Activated effector memory CD4-positive, alpha-beta T cell treated with Interleukin-2 at 50 U/mL for 16 hours (primary cell): ENCODE measurements at places on chromosomes 2 and 18.

DNA sequence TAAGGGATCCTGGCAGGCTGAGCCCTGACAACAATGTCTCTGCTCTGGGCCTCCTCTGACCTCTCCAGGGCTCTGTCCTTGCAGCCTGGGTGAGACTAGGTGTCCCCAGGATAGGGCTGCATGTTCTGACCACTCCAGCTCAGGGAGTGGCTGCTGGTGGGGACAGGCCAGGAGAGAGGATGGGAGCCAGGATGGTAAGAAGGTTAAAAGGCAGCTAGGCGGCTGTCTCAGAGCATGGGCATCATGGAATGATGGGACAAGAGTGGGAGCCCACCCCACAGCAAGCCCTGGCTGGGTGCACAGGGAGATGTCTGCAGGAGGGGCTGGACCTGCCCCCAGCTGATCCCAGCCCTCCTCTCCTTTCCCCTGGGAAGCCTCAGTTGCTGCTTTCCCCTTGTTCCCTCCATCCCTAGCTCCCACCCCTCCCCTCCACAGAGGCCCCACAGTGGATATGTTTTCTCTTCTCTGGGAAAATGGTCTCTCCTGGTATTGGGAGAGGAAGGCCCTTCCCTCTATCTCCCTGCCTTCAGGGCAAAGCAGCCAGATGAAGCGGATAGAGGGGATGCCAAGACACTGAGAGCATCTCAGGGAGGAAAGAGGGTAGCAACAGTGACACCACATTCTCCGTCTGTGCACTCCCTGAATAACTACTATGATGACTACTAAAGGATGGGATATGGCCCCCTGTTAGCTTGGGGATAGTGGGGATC, 334.3 kb downstream of the DYSF start:
- no peak for DNase-seq

DNA sequence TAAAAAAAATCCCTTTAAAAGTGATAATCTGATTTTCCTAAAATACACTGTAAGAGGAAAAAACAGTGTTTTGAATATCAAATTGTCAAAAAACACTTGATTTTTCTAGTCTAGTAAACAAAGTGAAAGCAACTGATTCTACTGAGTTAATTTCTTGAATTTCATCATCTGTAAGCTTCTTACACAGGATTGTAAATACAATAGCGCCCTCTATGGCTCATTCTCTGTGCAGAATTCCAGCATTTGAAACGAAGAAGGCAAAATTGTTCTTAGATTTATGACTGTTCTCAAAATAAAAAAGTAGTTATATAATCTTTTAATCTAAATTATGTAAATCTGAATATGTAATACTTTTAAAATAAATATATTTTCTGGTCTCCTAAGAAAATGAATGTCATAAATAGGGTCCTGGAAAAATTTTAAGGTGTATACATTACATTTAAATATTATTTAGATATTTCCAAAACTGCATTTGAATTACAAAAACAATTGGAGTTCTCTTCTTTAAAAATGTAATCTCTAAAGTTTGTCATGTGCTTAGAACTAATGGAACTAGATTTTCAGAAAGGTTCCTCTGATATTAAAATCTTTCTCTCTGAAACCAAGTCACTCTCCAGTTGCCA, 176.9 kb upstream of the MC4R start:
- DNase-seq = no peak

DNA sequence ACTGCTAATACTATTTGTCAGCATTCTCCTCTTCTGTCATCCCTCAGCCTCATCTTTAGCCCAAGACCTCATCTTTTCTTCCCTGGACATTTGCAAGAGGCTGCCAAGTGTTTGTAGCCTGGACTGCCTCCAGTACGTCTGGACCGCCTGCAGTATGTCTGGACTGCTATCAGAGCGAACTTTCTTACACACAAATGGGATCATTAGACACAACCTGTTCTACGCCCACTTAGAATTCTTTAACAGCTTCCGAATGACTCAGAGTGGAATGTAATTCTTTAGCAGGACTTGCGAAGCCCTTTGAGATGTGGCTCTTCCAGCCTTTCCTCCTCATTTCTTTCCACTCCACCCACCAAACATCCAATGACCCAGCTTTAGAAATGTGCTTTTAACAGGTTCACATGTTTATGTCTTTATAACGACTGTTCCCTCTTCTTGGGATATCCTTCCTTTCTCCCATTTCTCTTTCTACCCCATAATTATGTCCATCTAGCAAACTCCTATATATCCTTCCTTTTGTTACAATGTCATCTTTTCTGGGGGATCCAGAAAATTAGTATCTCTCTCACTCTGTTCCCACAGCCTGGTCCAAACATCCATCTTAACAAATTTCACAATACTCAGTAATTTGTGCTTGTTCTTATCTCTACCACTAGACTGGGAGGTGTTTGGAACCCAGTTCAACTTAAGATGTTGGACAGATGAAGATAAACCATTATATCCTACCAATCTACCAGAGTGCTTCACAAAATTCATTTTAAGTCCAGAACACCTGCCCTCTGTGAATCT, 171.3 kb upstream of the PGAP1 start:
- no peak for DNase-seq

DNA sequence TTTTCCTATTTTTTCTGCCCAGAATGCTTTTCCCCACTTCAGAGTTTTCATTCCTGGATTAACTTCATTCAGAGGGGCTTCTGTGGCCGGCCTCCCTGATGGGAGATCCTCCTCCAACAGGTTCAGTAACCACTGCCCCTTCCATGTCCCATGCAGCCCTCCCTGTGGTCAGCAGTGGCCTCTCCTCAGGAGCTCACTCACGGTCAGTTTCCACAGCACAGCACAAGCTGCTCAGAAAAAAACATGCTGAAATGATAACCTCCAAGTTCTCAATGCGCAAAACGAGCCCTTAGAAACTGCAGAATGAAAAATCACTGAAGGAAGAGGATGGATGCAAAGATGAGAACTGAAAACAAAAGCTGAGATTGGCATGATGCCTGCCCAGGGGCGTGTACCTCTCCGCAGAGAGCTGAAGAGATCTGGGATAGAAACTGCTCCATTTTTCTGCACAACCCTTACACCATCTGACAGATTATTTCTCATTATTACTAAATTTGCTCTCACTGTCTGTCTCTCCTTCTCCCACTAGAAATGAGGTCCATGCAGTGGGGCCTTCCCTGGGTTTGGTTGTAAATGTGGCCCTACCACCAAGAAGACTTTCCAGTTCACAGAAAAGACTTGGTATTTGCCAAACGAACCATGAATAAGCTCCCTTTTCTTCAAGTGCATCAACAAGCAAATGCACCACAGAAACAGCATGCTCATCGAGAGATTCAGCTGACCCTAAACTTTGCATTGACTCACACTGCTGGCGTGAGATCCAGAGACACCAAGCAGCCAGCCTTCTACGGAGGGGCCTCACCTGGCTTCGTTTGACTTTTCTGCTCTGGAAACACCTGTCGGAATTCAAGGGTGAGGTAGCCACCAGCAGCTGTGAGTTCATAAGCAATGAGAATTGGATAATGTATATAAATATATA, 51.5 kb downstream of the TMEM18 start:
- no peak for DNase-seq

GRCh38 chr18:79019881-79020280, 40.3 kb downstream of the SALL3 start:
- DNase-seq = no peak

DNA sequence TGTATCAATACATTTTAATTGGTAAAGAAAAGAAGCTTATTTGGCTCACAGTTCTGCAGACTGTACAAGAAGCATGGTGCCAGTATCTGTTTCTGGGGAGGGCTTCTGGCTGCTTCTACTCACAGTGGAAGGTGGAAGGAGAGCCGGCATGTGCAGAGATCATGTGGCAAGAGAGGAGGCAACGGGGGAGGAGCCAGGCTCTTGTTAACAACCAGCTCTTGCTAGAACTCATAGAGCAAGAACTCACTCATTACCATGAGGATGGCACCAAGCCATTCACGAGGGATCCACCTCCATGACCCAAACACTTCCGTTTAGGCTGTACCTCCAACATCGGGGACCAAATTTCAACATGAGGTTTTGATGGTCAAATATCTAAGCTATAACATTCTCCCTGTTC, 7.5 kb downstream of the PARD6G start:
- no peak for DNase-seq

DNA sequence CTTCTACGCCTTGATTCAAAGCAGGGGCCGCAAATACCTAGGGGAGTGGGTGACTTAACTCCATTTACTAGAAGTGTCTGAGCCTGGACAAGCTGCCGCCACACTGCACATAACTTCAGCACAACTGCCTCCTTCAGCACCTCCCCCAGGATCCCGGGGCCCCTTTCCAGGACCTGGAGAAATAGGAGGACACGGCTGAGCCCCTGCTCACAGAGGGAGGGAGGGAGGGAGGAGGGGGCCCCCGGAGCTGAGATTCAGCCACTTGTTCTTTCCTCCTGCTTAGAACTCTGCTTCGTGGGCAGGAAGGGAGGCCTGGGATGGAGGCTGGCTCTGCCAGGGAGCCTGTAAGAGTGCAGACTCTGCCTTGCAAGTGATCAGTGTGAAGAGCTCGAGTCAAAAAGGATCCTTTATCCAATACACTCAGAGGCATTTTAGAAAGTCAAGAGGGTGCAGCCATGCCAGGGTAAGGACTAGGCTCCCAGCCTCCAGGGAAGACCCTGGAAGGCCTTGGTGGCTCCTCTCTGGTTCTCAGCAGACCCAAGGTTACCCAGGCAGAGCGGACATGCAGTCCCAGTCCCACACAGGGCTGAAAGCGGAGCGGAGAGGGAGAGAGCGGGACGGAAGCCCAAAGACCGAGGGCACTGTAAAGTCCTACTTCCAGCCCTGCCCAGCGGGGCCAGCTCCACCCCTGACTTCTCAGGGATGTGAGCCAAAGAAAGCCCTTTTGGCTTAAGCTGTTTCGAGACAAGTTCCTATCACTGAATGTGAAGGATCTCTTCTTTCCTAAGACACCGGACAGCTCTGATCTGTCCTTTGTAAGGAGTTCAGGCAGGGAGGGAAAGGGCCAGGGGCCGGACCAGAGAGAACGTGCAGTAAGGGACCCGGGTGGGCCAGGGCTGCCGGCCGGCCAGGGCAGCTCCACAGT, 8.6 kb upstream of the ARMC9 start:
- DNase-seq = no peak

DNA sequence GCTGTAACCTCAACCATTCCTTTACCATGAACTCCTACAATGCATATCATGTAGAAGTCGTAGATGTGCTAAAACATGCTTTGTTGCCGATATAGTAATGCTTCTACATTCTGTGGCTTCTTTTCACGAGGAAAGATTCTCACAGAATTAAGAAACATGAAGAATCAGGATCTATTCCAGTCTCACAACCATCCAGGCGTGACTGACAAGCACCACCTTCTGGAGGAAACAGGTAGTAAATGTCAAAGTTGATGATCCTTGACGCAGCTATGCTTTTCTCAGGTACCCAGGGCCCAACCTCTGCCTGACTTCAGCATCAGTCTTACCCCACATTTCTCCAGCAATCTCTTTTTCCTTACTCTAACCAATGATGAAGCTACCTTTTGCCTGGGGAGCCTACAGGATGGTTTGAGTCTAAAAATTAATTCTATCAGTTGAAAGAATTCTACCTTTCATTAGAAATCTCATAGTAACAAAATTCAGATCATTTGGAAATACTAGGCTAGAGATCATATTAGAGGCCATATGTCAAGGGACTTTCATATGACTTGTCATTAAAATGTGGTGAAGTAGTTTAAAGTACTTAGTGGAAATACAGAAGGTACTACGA, 123.3 kb upstream of the RND3 start:
- no peak for DNase-seq

GRCh38 chr2:71299507-71299906, 32.1 kb upstream of the ZNF638 start:
- DNase-seq = no peak

DNA sequence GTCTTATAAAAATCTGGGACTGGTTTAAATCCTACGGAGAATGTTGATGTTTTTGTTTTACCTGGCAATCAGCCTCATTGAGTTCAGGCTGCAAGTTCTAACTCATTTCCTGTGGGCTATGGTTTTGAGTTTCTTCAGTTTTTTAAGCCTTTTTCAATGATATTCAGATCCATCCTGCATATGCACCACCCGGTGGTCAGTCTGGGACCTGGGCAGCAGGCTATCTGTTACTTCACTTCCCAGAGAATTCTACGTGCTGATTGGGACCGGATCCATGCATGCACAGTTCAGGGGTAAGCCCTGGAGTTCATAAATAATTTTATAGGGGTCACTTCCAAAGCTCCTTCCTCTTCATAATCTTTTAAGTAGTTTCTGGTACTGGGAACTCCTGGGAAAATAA, 339.2 kb upstream of the HNRNPA3 start:
- DNase-seq = no peak

- DNase-seq = no peak
Measured at GRCh38 chr2:169189132-169189531, 119.8 kb downstream of the DHRS9 start.

DNA sequence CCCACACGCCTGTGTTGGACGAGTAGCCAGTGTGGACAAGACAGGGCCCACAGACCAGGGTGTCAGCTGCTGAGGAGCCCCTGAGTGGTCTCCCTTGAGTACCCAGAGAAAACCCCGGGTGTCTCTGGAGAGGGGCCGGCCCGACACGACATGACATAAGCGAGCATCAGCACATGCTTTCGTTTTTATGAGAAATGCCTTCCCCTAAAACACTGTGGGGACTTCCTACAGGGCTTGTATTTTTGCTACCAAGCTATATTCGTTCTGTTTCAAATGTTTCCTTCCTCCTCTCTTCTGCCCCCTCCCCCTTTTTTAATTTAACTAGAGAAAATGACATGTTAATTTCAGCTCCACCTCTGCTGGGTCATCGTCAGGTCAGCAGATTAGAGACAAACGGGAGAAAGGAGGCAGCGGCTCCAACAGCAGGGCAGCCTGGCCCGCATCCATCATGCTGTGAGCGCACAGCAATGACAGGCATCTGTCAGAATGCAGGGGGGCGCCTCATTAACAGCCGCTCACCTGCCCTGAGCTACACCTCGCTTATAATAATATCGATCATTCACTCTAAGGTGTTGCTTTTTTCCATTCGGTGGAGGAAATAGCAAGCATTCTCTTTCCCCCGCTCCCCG, 286.2 kb downstream of the ZNF516 start:
- no peak for DNase-seq

DNA sequence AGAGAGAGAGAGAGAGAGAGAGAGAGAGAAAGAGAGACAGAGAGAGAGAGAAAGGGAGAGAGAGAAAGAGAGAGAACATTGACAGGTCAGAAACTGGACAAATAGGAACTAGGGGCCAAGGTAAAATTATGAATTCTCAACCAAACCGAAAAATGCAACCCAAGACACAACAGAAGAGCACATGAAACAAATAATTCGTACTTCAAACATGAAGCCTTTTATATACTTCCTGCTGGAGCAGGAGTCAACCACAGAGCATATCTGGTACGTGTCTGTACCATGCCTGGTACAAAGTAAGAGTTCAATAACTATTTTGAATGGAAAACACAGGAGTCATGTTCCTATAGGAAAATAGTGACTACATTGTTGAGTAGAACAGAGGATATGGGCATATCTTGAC, 6.5 kb upstream of the VPS54 start:
- no peak for DNase-seq

DNA sequence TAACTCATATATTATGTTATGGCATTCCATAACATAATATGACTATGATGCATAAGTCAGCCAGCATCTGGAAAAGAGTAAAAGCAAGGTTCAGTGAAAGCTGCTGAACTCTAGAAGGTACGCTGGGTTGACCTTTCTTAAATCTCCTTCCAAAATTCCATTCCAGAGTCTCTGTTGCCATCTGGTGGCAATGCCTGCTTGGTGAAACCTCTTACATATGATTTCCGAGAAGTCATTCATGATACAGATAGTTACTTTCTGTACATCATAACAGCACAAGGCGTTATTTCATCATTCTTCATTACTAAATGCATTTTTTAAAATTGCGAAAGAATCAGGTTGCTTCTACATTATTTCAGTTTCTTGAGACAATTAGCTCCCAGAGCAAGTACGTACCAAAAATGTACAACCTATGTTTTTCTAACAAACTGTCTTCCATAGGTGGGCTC, 7.0 kb upstream of the EPG5 start:
- DNase-seq = peak; percentile 46
